ENCODE measurements at places on chromosomes 12 and 14. TPM values are rescaled to one million over a fixed set of nuclear protein-coding genes. Genes with fewer than 3 reads are reported as not detected.

PAWR gene
- total RNA-seq: 69.2 TPM

ATG14 gene
- total RNA-seq: 5.3 TPM

LMNTD1 gene
- not detected for total RNA-seq

CLEC2D gene
- total RNA-seq: 0.75 TPM

MIP gene
- not detected for total RNA-seq

GLIPR1L1 gene
- not detected for total RNA-seq

All from A549 treated with DMSO at 1 μM for 4 hours (cell line).